WTC11 (cell line): ENCODE measurements at places on chromosomes 16 and 17. TPM values are rescaled to one million over a fixed set of nuclear protein-coding genes. Genes with fewer than 3 reads are reported as not detected.

Gene DPEP3
- 1.6 to 2.7 TPM (median 2.5 TPM) in 3 replicates for total RNA-seq

Gene GCGR
- total RNA-seq = 0.85 to 1.4 TPM (median 1.4 TPM) in 3 replicates

DNA sequence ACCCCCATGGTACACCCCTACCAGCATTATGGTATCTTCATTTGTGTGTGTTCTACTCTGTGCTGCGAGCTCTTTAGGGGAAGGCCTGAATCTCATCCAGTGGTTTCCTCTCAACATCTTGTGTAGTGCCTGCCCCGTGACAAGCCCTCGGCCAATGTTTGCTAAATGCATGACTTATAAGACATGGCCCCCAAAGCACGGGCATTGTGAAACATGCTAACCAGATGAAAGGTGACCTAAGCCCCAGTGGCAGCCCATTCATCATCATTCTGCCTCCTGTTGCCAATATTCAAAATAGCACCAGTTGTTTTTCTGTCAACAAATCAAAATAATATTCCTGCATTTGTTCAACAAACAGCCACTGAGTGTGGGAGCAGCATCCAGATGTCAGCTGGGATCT is 108.8 kb upstream of the HSBP1 start:
- H3K27ac ChIP-seq = no peak overlapping the region
- DNase-seq = no peak
- no peak overlapping the region for H3K4me3 ChIP-seq
- no peaks in the 10 kb centered on the region for H3K36me3 ChIP-seq

DNA sequence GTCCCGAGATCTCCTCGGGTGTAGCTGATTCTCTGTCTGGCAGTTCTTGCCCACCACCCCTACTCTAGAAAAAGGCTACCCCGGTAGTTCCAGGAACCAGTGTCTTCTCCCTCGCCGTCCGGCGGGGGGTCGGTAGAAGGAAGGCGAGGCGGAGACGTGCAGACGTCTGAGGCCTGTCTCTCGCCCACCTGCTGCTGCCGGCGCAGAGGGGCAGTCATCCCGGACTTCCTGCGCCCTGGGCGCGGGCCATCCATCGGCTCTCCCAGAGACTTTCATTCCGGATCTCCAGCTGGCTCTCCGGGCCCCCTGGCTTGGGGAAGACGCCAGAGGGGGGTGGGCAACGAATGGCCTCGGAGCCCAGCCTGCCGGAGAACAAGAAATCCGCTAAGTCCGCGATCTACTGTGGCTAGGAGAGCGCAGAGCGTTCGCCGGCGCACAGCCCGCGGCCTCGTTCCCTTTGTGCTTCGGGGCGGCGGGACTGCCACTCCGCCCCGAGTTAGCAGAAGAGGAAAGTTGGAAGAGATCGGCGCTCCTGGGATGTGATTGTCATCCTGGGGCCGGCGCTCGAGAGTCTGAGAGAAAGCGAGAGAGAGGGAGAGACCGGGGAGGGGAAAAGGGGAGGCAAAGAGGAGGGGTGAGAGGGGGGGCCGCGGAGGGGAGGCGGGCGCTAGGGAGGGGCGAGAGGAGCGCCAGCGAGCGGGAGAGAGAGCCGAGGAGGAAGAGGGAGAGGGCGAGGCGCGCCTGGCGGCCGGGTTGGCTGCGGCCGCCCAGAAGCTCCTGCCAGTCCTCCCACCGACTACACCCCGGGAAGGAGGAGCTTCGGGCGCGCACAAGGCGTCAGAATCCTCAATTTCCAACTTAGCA is at the start of gene IRX5:
Gene IRX5, plus strand, starts transcription at position 861 of the 864 bp plus-strand sequence. CDS start 334 bp downstream, outside the sequence.
- DNase-seq = peak; percentile 84
- H3K27me3 ChIP-seq = peaks cover 89% of the 10 kb centered on the region
- H3K27ac ChIP-seq = peak within 1 kb of the TSS; percentile 68; the same call in 1 of the 2 replicates
- peaks cover 41% of the 10 kb centered on the region for H3K4me1 ChIP-seq
- H3K36me3 ChIP-seq = peaks cover 2% of the 10 kb centered on the region; the same call in 1 of the 2 replicates
- H3K4me3 ChIP-seq = peak within 1 kb of the TSS; percentile 97

GRCh38 chr16:17362183-17362582 is 108.6 kb downstream of the XYLT1 start:
- no peak for DNase-seq
- 0 out of 2 replicates have a peak, but pooled peaks cover 2% of the 10 kb centered on the region for H3K36me3 ChIP-seq
- peaks cover 46% of the 10 kb centered on the region for H3K4me1 ChIP-seq
- no peaks in the 10 kb centered on the region for H3K27me3 ChIP-seq
- no peak overlapping the region for H3K4me3 ChIP-seq

Gene PIRT
- total RNA-seq = not detected in 3 replicates

GRCh38 chr17:82377924-82378740 is 6.6 kb downstream of the UTS2R start:
- H3K4me1 ChIP-seq = no peaks in the 10 kb centered on the region
- no peak for DNase-seq
- H3K27me3 ChIP-seq = peaks cover 32% of the 10 kb centered on the region
- H3K27ac ChIP-seq = no peak overlapping the region

Gene C17orf58
- 27.4 to 29.5 TPM (median 28.2 TPM) in 3 replicates for total RNA-seq

DNA sequence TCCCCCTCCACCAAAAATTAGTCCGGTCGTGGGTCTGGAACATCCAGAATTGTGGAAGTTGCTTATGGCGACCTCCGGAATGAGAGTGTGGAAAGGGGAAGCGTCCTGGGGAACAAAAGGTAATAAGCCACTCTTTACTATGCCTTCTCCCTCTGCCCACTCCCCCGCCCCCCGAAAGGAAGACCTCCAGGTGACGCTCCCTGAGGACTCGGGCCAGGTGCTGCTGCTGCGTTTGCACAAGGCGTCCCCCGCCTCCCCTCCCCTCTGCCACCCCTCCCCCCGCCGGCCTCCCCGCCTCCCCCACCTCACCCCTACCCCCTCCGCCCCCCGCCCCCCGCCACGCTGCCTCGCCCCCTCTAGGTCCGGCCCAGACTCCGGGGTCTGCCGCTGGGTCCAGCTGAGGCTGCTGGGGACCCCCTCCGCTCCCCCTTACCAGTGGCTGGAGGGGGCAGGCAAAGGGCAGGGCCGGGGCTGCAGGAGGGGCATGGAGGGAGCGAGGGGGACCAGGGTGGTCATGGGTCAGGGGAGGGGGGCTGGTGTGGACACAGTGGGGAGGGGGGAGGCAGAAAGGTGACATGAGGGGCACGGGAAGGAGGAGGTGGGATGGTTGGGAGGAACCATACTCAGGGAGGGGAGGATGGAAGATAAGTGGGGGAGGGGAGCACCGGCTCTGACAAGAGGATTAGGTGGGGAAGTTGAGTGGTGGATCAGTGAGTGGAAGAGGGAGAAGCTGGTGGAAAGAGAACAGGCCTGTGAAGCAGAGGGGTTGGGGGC is 23.6 kb downstream of the ALOX12B start:
- peaks cover 40% of the 10 kb centered on the region for H3K27me3 ChIP-seq
- no peaks in the 10 kb centered on the region for H3K36me3 ChIP-seq
- no peak overlapping the region for H3K27ac ChIP-seq
- DNase-seq = peak; percentile 39
- H3K4me3 ChIP-seq = peak overlapping the region; percentile 73
- peaks cover 55% of the 10 kb centered on the region for H3K4me1 ChIP-seq

GRCh38 chr16:57016831-57017230 is 27.5 kb downstream of the NLRC5 start:
- H3K27ac ChIP-seq = no peak overlapping the region
- H3K4me1 ChIP-seq = peaks cover 7% of the 10 kb centered on the region
- H3K4me3 ChIP-seq = no peak overlapping the region
- no peak for DNase-seq

Gene RNFT1
- total RNA-seq = 4.0 to 4.9 TPM (median 4.8 TPM) in 3 replicates

Gene KRTAP1-5
- total RNA-seq = not detected in 3 replicates

Gene SEC14L5
- total RNA-seq = 2.1 to 2.4 TPM (median 2.3 TPM) in 3 replicates

DNA sequence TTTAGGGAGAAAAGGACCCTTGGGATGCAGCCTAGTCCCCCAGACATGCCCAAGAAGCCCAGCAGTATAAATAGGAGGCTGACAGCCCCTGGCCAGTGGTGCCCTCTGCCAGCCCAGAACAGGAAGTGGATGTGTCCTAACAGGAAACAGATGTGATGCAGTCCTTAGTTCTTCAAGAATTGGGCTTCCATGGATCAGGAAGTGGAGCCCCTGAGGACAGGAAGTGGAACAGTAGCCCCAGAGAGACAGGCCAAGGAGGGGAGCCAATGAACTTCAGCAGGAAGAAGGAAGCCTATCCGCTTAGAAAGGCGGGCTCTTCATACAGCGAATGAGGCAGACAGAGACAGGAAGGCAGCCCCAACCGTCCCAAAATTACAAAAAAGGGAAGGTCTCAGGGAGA is 7.2 kb downstream of the CTF1 start:
- no peak for DNase-seq
- H3K27ac ChIP-seq = peak overlapping the region; percentile 57; the same call in 1 of the 2 replicates
- peaks cover 9% of the 10 kb centered on the region for H3K4me1 ChIP-seq
- H3K27me3 ChIP-seq = peaks cover 26% of the 10 kb centered on the region
- no peaks in the 10 kb centered on the region for H3K36me3 ChIP-seq

DNA sequence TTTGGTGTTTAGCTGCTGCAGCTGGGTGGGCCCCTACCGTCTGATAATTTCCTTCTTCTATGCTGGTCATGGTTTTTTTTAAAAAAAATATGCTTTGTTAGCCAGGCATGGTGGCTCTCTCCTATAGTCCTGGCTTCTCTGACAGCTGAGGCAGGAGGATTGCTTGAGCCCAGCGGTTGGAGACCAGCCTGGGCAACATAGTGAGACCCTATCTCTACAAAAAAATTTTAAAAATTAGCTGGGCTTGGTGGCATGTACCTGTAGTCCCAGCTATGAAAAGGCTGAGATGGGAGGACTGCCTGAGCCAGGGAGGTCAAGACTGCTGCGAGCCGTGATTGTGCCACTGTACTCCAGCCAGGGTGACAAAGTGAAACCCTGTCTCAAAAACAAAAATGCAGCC is 19.4 kb downstream of the B4GALNT2 start:
- H3K4me3 ChIP-seq = no peak overlapping the region
- H3K27ac ChIP-seq = no peak overlapping the region
- no peaks in the 10 kb centered on the region; the same call in none of the 2 replicates for H3K27me3 ChIP-seq
- no peak for DNase-seq
- H3K4me1 ChIP-seq = no peaks in the 10 kb centered on the region

Gene BCAS3
- 15.5 to 19.8 TPM (median 17.8 TPM) in 3 replicates for total RNA-seq

DNA sequence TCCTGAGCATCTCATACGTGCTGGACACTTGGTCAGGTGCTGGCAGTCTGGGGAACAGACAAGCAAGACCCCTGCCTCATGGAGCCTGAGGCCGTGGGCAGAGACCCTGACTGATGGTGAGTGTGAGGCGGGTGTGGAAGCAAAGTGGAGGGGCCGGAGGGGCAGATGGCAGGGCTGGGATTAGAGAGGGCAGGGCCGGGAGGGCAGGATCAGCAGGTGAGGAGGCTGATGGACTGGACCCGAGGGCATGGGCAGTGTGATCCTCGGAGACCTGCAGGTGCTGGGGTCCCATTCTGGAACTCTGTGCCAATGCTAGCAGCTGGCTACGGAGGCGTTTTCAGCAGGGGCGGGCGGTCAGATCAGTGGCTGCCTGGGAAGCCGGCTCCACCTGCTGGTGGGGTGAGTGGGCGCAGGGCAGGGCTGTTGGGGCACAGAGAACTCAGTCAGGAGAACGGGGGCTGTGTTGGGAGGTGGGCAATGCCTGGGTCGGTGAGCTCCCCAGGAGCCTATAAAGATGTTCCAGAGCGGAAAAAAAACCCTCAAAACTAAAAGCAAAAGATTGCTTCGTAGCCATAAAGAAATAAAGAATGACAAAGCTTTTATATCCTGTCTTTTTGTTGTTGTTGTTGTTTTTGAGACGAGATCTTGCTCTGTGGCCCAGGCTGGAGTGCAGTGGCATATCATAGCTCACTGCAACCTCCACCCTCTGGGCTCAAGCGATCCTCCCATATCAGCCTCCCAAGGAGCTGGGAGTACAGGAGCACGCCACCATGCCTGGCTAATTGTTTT is 8.9 kb upstream of the C16orf74 start:
- H3K4me3 ChIP-seq = no peak overlapping the region
- peak; percentile 75 for DNase-seq
- peaks cover 7% of the 10 kb centered on the region for H3K27me3 ChIP-seq
- H3K4me1 ChIP-seq = no peaks in the 10 kb centered on the region

Gene FSCN2
- total RNA-seq = 0.31 to 0.89 TPM (median 0.46 TPM) in 3 replicates

DNA sequence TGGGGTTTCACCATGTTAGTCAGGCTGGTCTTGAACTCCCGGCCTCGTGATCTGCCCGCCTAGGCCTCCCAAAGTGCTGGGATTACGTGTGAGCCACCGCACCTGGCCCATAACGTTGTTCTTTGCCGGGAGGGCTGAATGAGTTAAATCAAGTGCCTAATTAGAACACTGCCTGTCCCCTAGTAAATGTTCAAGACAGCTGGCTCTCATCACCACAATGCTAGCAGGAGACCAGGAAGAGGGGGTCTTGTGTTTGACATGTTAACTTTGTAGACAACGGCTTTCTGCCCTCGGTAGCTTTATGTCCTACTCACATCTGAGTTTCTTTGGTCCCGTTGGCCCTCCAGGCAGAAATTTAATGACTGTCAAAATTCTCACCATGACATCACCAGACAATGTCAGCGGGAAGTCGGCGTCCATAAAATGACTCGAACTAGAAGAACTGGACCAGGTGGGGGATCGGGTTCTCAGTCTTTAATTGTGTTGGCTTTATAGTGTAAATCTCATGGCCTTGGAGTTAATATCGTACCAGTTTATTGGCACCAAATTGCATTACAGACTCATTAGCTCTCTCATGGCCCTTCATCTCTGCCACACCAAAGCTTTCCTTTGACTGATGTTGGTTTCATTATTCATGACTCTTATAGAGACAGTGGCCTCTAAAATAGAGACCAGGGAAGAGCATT is 11.4 kb upstream of the ITPRIPL2 start:
- peaks cover 2% of the 10 kb centered on the region; the same call in 1 of the 2 replicates for H3K27me3 ChIP-seq
- no peak overlapping the region for H3K27ac ChIP-seq
- no peak overlapping the region for H3K4me3 ChIP-seq

Gene FGF11
- 19.8 to 29.1 TPM (median 28.0 TPM) in 3 replicates for total RNA-seq

GRCh38 chr16:85422632-85423550 is 190.2 kb upstream of the GSE1 start:
- peak; percentile 58 for DNase-seq
- no peak overlapping the region for H3K4me3 ChIP-seq
- H3K27me3 ChIP-seq = no peaks in the 10 kb centered on the region
- peak overlapping the region; percentile 60; the same call in 1 of the 2 replicates for H3K27ac ChIP-seq
- H3K4me1 ChIP-seq = peaks cover 26% of the 10 kb centered on the region

DNA sequence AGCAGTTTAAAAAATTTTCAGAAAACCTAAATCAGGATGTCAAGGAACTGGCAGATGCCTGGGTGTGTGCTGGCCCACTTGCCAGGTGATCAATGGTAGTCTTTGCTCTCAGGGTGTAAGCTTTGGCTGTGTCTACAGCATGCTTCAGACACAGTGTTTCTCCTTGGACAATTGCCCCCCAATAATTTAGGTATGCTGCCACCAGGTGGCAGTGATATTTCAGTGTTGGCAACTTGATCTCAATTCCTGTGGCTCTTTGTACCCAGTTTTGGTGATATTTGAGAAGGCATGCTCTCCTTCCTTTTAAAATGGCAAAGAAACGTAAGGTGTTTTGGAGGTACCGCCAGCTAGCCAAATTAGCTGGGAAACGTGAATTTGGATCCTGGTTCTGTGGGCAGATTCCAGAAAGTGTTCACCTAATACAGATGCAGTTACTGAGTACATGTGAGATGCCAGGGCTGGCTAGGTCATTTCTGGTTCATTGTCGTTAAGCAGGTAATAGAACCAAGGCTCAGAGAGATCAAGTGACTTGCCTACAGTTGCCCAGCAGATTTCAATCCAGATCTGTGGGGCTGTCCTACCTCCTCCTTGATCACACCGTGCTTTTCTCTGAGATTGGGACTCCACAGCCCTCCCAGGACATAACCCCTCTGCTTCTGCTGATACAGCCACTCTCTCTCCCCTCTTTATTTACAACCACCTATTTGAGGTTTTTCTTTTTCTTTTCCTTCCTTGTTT is 155.6 kb upstream of the PLCG2 start:
- no peak overlapping the region for H3K4me3 ChIP-seq
- DNase-seq = peak; percentile 50
- H3K4me1 ChIP-seq = peaks cover 3% of the 10 kb centered on the region; the same call in 1 of the 2 replicates
- H3K36me3 ChIP-seq = peaks cover 3% of the 10 kb centered on the region
- no peaks in the 10 kb centered on the region for H3K27me3 ChIP-seq

Gene ALOXE3
- 0.48 to 0.81 TPM (median 0.62 TPM) in 3 replicates for total RNA-seq
